Renal pelvis (tissue), 12 donors: ENCODE measurements at places on chromosomes 16 and 17. TPM values are rescaled to one million over a fixed set of nuclear protein-coding genes. Genes with fewer than 3 reads are reported as not detected.

Gene HEATR3
- 25.2 TPM for polyA plus RNA-seq

Gene CLEC3A
- polyA plus RNA-seq: 0.56 TPM

Gene RHOT2
- polyA plus RNA-seq: 117 TPM

Gene PPP4C
- 116 TPM for polyA plus RNA-seq

Gene TBC1D3I
- polyA plus RNA-seq: not detected

Gene NF1
- polyA plus RNA-seq: 43.2 TPM
